ENCODE measurements at places on chromosomes 7 and 10. TPM values are rescaled to one million over a fixed set of nuclear protein-coding genes. Genes with fewer than 3 reads are reported as not detected.

- no peak for DNase-seq
Measured at GRCh38 chr7:103989785-103990767, 618 bp upstream of the RELN start.

- DNase-seq, result no peak
Measured at GRCh38 chr10:27153845-27154193, 365 bp downstream of the YME1L1 start.

GRCh38 chr7:116439005-116439404, 60.5 kb upstream of the CAV2 start:
- DNase-seq, result no peak

- no peak for DNase-seq
Measured at GRCh38 chr7:156935250-156935649, 14.3 kb upstream of the NOM1 start.

Gene NXPH1
- polyA plus RNA-seq, result not detected
